ENCODE measurements at places on chromosomes 5 and 9. TPM values are rescaled to one million over a fixed set of nuclear protein-coding genes. Genes with fewer than 3 reads are reported as not detected.

DNA sequence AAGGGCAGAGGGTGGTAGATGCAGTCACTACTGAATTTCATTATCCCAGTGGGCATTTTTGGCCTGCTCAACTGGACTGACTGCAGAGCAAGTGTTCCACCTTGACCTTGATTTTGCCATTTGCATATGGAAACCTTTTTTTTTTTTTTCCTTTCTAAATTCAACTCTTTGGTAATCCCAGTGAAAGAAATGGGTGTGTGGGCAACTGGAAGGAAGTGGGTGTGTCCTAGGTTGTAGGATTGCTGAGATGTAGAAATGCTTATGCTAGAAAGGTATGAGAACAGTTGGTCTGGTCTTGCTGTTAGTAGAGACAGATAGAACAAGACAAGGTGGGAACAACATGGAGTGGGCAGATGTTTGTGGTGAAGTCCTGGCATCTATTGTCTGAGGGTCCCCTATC, 7.8 kb upstream of the IL12B start:
- no peaks in the 10 kb centered on the region for H3K4me1 ChIP-seq
- no peak overlapping the region for H3K4me3 ChIP-seq
- no peak for DNase-seq
- H3K27ac ChIP-seq = no peak overlapping the region
- H3K27me3 ChIP-seq = no peaks in the 10 kb centered on the region

Gene ORM1
- not detected for polyA plus RNA-seq

DNA sequence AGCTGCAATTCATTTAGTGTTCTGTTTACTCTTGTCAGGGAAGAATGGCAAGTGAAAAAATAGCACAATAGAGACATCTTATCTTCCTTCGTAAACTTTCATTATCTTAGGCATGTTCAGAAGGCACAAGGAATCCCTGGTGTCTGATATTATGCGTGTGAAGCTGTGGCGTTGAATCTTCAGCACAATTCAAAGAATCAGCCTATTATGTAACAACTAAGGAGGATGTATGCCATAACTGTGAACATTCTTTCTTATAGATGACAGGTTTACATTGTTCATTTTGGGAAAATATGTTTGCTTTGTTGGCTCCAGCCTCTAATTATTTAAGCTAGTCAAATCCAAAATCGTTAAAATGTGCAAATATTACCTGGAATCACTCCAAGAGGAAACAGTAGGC, 446.1 kb downstream of the ANXA1 start:
- no peaks in the 10 kb centered on the region for H3K4me1 ChIP-seq
- H3K27ac ChIP-seq = no peak overlapping the region
- no peak for DNase-seq
- no peaks in the 10 kb centered on the region for H3K27me3 ChIP-seq
- no peak overlapping the region for H3K4me3 ChIP-seq
- no peaks in the 10 kb centered on the region for H3K36me3 ChIP-seq

GRCh38 chr9:121551985-121552753, 52.5 kb upstream of the GGTA1 start:
- H3K36me3 ChIP-seq = no peaks in the 10 kb centered on the region
- no peak overlapping the region for H3K4me3 ChIP-seq
- H3K4me1 ChIP-seq = peaks cover 3% of the 10 kb centered on the region
- no peak for DNase-seq
- H3K27me3 ChIP-seq = no peaks in the 10 kb centered on the region

DNA sequence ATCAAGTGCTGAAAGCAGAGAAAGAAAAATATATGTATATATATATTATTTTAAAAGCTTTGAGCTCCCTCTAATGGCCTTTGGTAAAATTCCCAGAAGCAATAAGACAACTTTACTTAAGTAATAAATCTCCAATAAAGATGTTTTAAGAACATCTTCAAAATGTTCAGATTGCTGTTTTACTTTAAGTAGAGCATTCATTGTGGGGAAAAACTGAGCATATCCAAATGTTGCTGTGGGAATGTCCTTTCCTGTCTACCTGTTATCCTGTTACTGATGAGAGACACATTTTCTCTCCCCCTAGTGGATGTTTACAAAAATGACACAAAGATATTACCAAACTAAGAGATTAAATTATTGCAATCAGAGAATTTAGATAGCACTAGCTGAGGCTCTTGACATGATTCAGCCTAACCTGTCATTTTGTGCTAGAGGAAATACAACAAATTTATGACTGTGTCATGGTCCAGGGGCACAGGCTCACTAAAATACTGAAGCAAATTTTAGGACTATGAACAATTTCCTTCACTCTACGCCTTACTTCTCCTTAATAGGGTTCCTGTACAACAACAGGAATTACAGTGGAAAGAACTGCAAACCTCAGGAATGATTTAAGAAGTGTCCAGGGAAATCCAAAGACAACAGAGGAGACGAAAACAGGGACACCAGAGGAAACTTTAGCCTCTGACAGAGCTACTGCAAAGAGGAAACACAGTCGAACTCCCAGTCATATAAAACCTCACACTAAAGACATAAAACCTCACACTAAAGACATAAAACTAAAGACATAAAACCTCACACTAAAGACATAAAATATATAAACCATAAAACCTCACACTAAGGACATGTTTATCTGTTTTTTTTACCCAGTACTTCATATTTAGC, 24.3 kb upstream of the PRRC1 start:
- no peak overlapping the region for H3K4me3 ChIP-seq
- peak; percentile 26 for DNase-seq
- H3K36me3 ChIP-seq = no peaks in the 10 kb centered on the region
- no peak overlapping the region for H3K27ac ChIP-seq

- no peaks in the 10 kb centered on the region for H3K4me1 ChIP-seq
- DNase-seq = no peak
- H3K27ac ChIP-seq = no peak overlapping the region
- H3K36me3 ChIP-seq = no peaks in the 10 kb centered on the region
- H3K27me3 ChIP-seq = no peaks in the 10 kb centered on the region
These were observed 560.8 kb upstream of the WWC1 start for GRCh38 chr5:167730656-167731055.

DNA sequence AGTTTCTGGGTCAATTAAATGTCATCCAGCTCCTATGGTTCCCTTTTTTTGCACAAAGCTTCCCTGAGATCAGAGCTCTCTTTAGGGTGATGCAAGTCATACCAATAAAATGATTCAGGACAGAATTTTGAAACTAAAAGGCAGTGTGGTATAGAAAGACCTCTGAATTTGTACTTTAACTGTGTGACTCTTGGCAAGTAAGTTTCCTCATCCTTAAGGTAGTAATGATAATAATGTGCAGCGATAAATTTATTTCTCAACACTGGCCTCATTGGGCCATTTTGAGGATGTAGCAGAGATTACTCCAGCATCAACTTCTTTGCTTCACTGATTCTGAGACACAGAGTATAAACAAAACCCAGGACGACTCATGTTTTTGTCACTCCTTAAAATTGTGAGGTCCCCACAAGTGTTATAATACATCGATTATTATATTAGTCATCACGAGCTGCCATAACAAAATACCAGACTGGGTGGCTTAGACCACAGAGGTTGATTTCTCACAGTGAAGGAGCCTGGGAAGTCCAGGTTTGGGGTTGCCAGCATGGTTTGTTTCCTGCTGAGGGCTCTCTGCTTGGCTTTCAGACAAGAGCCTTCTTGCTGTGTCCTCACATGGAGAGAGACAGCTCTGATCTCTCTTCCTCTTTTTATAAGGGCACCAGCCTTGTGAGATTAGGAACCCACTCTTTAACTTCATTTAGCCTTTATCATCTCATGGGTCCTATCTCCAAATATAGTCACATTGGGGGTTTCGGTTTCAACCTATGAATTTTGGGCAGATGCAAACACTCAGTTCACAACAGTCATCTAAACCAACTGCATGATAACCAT, 293.0 kb downstream of the ZNF608 start:
- H3K4me3 ChIP-seq = no peak overlapping the region
- H3K4me1 ChIP-seq = peaks cover 19% of the 10 kb centered on the region
- H3K36me3 ChIP-seq = no peaks in the 10 kb centered on the region
- DNase-seq = peak; percentile 83
- H3K27ac ChIP-seq = peak overlapping the region; percentile 40

DNA sequence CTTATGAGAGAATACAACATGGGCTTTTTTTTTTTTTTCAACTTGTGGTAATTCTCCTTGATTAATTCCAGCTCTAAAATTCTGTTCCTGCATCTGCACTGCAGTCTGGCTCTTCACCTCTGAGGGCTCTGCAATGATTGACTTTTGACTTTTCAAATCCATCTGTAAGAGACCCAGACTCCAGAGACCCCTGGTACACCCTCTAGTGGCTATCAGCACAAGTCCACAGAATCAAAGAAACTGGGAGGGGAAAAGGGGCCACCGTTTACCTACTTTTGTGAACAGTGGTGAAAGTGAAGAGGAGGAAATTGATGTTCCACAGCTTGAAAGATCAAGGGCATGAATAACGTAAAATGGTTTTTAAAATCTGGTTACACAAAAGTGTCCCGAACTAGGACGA, 151.6 kb downstream of the SLIT3 start:
- no peak for DNase-seq
- peaks cover 3% of the 10 kb centered on the region for H3K27me3 ChIP-seq
- no peaks in the 10 kb centered on the region for H3K4me1 ChIP-seq
- no peaks in the 10 kb centered on the region for H3K36me3 ChIP-seq
- H3K4me3 ChIP-seq = no peak overlapping the region

- no peaks in the 10 kb centered on the region for H3K4me1 ChIP-seq
- H3K36me3 ChIP-seq = no peaks in the 10 kb centered on the region
- no peaks in the 10 kb centered on the region for H3K27me3 ChIP-seq
- H3K4me3 ChIP-seq = no peak overlapping the region
- DNase-seq = no peak
These were observed 1.4 kb downstream of the CMYA5 start for GRCh38 chr5:79691007-79691406.

Gene PCDHGA3
- polyA plus RNA-seq = not detected

Gene FGF1
- not detected for polyA plus RNA-seq

GRCh38 chr5:5351288-5351979, 71.0 kb upstream of the ICE1 start:
- no peak for DNase-seq
- H3K4me1 ChIP-seq = no peaks in the 10 kb centered on the region
- no peaks in the 10 kb centered on the region for H3K27me3 ChIP-seq
- no peaks in the 10 kb centered on the region for H3K36me3 ChIP-seq
- no peak overlapping the region for H3K4me3 ChIP-seq

GRCh38 chr5:87127426-87127825, 140.3 kb upstream of the RASA1 start:
- no peaks in the 10 kb centered on the region for H3K27me3 ChIP-seq
- H3K36me3 ChIP-seq = no peaks in the 10 kb centered on the region
- H3K4me1 ChIP-seq = peaks cover 3% of the 10 kb centered on the region
- H3K4me3 ChIP-seq = no peak overlapping the region
- no peak for DNase-seq

DNA sequence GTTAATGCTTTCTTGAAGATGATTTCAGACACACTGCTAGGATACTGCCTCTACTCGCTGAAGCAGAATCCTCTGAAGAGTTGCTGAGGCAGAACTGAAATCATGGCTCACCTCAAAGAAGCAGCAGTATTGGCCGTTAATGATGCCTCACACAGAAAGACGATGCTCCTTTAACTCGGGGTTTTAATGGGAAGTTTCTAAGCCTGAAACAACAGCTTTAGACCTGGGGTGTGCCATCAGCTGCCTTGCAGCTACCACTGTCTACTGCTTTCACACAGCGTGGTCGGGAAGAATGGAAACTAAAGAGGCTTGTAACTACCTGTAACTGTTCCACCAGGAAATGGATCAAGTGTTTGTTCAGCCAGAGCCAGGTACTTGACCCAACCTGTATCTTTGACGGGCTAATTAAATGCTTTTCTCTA, at the start of gene CTXN3:
CTXN3 (plus strand) TSS at position 65 of the 422 bp plus-strand sequence. CDS start 8,440 bp downstream, outside the sequence.
- no peak for DNase-seq
- H3K4me3 ChIP-seq = no peak within 1 kb of the TSS
- H3K36me3 ChIP-seq = no peaks in the 10 kb centered on the region
- no peak within 1 kb of the TSS for H3K27ac ChIP-seq
- no peaks in the 10 kb centered on the region for H3K4me1 ChIP-seq
- no peaks in the 10 kb centered on the region for H3K27me3 ChIP-seq

DNA sequence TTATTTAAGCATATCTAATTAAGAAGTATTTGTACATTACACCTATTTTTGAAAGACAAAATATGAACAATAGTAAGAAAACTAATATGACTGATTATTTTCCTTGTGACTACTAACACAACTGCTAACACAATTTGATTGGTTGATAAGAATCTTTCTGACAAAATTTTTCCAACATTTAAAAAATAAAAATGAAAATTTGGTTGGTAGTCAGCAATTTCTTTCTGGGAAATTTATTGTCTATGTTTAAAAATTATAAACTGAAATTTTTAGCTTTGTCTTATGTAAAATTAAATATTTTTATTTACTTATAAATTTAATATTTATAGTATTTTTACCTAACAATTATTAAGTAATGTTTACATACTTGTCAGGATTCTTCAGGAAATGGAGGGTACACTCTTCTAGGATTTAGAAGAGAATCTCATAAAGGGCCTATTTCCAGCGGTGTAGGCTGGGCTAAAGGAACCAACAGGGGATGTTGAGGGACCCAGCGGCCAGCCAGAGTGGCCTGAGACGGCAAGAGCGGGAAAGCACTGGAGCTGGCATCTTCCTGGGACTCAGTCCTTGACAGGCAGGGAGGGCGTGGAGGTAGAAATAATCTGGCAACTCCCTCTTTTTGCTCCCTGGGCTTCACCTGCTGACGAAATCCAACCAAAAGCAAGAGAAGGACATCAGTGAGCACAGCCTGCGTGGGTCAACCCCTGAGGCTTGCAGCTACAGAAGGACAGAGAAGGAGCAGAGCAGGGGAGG, 14.7 kb upstream of the FAM120A start:
- H3K4me3 ChIP-seq = no peak overlapping the region
- H3K4me1 ChIP-seq = 0 out of 2 replicates have a peak, but pooled peaks cover 3% of the 10 kb centered on the region
- no peak overlapping the region for H3K27ac ChIP-seq

GRCh38 chr5:962386-962785, 46.2 kb upstream of the NKD2 start:
- no peaks in the 10 kb centered on the region for H3K27me3 ChIP-seq
- no peak for DNase-seq
- H3K27ac ChIP-seq = no peak overlapping the region
- H3K4me3 ChIP-seq = no peak overlapping the region

Gene ITK
- 0.73 TPM for polyA plus RNA-seq

Gene ENTREP1
- not detected for polyA plus RNA-seq

- H3K4me3 ChIP-seq = no peak overlapping the region
- no peak for DNase-seq
- no peaks in the 10 kb centered on the region for H3K36me3 ChIP-seq
- H3K27me3 ChIP-seq = no peaks in the 10 kb centered on the region
- H3K27ac ChIP-seq = no peak overlapping the region
- no peaks in the 10 kb centered on the region for H3K4me1 ChIP-seq
These were observed 306.6 kb upstream of the DMRT1 start for GRCh38 chr9:534886-535285.

DNA sequence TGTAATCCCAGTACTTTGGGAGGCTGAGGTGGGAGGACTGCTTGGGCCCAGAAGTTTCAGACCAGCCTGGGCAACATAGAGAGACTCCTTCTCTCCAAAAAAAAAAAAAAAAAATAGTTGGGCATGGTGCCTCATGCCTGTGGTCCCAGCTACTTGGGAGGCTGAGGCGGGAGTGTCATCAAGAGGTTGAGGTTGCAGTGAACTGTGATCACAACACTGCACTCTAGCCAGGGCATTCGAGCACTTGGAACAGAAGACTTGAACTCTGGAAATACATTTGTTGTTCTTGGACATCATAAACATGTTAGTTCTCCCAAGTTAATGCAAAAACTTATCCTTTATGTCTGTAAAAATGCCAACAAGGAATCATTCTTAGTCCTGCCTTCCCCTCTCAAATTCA, 29.6 kb downstream of the EHMT1 start:
- no peaks in the 10 kb centered on the region for H3K27me3 ChIP-seq
- H3K36me3 ChIP-seq = peaks cover 10% of the 10 kb centered on the region
- no peak overlapping the region for H3K27ac ChIP-seq

GRCh38 chr9:38333047-38333446, 59.5 kb upstream of the ALDH1B1 start:
- no peak for DNase-seq
- no peaks in the 10 kb centered on the region for H3K27me3 ChIP-seq
- no peaks in the 10 kb centered on the region for H3K4me1 ChIP-seq
- no peaks in the 10 kb centered on the region for H3K36me3 ChIP-seq

Measured in GM12878 (cell line).